Cardiac septum (tissue), 1 donor: ENCODE measurements at places on chromosomes 4 and X. TPM values are rescaled to one million over a fixed set of nuclear protein-coding genes. Genes with fewer than 3 reads are reported as not detected.

DNA sequence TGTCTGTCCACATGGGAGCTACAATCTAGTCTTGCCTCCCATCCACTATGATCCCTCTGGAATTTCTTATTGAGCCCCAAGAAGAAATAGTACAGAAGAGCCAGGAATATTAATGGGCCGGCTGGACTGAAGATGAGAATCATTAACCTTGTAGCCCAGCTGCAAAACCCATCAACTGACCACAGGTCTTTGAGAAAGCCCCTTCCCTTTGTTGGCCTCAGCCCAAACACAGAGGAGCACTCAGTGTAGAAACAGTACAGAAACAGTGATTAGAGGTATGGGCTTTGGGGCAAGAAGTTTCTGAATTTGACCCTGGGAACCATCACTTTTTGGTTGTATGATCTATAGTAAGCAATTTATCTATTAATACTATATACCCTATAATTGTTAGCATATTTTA is 76.8 kb upstream of the RAB40AL start:
- no peak for DNase-seq

- DNase-seq, result no peak
Measured at GRCh38 chr4:21376176-21376575, 572.4 kb downstream of the KCNIP4 start.

DNA sequence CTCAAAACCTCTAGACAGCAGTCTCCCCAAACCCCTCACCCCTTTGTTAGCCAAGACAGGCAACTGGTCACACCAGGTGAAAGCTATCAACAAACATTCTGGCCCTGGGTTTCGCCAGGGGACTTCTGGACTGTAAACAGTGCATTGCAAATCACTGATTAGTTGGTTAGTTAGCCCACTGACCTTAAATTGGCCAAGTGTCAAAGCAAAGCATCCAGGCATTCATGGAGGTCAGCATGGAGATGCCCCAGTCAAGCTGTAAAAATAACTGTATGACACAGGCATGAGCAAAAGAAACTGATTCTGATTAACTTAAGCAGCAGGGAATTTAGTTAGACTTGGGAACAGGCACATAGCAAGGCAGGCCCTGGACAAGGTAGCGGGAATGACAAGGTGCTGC is 156.0 kb upstream of the TTC29 start:
- DNase-seq, result no peak

DNA sequence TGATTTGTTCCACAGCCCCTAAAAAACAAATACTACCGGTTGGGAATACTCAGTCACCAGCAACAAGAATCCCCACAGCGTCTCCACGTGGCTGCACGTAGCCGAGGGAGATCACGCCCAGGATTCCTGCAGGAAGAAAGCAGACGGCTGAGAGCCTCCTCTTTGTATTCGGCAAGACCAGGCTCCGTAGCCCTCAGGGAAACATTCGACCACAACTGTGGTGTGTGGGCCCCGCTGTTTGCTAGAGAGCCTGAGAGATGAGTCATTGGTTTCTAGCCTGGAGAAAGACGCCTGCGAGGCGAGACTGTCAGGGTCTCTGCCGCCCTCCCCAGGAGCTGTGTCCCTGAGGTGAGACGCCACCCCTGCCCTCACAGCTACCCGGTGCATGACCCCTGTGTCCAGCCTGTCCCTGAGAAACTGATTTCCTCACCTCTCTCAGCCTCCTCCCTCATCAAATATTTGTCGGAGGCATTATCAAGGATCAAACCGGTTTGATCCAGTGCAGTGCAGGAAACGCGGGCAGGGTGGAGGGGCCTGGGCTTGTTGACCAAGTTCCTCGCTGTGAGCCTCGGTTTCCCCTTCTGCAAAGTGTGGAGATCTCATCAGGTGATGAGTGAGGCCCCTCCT is 4.7 kb upstream of the S100P start:
- no peak for DNase-seq

Gene CXCL13
- total RNA-seq, result not detected

Gene EREG
- 0.05 TPM for total RNA-seq

DNA sequence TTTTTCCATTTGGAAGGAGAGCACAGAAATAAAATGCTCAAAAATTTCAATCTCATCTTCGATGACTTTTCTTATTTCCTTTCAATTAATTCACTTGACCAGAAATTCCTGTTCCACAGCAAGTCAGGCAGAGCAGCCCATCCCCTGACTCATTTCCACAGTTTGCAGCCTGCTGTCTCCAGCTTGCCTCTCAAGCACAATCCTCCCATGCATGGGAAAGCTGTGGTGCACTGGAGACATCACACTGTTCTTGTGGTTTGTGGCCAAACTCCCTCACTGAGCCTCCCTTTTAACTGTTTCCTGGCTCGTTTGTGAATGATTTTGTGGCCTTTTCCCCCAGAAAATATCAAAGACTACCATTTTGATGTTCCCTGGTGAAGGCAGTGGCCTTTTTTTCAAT is 114.0 kb upstream of the ENPEP start:
- DNase-seq, result no peak

Gene VCX3A
- not detected for total RNA-seq

DNA sequence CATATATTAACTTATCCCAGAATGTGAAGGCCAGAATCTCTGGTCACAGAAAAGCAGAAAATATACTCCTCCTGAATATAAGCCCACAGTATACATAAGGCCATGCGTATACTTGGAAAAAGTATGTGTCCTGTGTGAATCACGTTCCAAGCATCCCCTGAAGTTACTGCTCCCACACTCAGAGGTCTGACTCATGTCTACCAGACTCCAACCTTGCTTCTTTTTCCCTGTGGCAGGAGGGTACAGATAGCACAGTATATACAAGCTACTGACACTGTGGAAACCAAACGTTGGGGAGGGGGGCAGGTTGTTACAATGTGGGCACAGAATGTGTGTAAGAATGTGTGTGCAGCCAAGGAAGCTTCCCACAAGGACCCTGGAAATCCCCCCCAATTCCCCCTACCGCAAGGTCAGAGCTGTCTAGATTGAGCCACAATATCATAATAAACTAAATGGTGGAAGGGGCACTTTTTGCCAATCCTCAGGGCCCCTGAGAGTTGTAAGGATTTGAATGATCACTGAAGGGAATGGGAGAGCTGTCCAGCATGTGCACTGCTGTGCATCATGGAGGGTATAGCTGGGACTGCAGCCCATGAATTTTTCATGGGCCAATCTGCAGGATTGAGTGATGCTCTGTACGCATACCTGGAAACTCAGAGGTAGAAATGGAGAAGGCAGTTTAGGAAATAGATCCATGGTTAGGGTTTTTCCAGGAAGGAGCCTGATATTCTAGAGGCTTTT is 7.4 kb upstream of the RELL1 start:
- no peak for DNase-seq

DNA sequence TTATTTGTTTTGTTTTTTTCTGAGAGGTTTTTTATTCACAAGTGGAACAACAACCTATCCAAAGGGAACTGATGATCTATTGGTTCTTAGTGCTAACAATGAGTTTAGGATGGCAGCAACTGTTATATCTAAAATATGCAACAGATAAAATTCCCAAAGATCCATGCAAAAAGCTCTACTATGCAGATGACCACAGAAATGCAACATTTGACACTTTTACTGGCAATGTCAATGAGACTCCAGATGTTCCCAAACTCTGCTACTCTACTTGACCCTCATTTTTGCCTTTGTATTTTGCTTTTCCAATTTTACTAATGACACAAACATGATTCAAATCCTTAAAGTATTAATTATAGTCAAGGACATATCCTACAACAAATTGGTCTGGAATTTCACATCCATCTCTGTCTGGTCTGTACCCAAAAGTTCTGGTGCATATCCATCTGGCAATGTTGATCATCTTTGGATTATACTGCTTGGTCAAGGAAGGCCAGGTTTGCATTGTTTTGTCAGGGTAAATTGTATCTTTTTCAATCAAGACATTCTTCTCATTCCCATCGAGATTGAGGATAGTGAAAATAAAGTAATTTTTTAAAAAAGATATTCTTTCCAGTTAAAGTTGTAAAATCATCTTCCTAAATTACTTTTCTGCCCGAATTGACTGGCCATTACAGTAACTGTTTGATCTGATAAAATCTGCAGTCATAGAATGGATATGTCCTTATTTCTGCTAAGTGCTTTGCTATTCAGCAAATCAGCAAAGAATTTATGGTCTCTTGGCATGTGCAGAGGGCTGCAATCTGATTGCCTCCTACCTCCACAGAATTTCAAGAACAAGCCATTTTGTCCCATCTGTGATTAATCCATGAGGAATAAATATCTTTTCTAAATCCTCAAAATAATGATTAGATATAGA is 73.6 kb downstream of the FGFBP1 start:
- DNase-seq, result no peak

DNA sequence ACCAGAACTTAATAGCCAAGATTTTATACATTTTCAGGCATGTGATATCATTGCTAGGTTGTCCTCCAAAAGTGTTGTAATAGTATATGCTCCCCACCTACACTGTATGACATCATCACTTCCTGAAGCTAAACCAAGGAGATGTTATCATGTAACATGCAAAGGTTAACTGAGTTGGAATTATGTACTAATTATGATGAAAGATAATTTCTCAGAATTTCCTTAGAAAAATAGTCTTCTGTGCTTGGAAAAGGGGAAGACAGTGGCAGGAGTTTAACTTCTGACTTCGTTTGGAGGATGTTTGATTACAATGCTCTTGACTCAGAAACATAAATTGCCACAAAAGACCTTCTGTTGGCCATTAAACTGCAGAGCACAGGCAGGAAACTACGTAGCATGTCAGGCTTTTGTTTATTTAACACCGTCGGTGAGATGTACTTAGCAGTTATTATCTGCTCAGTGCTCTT is 83.6 kb upstream of the GUCY1A1 start:
- DNase-seq, result no peak

DNA sequence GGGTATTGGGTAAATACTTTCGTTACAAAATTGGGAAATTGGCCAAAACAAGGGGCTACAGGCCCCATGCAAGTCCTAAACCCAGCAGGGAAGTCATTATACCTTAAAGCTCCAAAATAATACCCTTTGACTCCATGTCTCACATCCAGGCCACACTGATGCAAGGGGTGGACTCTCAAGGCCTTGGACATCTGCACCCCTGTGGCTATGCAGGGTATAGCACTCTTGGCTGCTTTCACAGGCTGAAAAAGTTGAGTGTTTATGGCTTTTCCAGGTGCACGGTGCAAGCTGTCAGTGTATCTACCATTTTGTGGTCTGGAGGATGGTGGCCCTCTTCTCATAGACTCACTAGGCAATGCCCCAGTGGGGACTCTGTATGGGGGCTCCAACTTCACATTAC is 326.5 kb downstream of the TEX13C start:
- DNase-seq, result no peak

Gene MUC7
- total RNA-seq, result not detected

- no peak for DNase-seq
Measured at GRCh38 chr4:106898621-106899230, 137.4 kb downstream of the DKK2 start.

- DNase-seq, result no peak
Measured at GRCh38 chr4:55610381-55610780, 18.3 kb upstream of the PDCL2 start.

DNA sequence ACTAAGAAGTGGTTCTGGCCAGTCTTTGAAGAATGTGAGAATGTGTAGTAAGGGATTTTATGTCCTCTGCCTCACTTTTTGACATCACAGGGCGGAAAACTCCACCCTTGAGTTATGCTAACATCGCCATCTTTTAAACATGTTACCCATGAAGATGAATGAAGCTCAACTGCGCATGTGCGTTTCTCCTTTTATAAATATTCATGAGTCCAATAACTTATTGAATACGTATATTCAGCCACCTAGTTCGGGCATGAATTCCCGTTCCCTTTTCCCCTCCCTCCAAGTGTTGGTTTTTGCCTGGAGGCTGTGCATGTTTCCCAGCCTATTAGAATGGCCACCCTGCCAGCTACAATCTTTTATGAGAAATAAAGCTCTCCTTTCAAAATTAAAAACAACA is 51.7 kb upstream of the STPG2 start:
- no peak for DNase-seq

Gene RHOXF2
- not detected for total RNA-seq

DNA sequence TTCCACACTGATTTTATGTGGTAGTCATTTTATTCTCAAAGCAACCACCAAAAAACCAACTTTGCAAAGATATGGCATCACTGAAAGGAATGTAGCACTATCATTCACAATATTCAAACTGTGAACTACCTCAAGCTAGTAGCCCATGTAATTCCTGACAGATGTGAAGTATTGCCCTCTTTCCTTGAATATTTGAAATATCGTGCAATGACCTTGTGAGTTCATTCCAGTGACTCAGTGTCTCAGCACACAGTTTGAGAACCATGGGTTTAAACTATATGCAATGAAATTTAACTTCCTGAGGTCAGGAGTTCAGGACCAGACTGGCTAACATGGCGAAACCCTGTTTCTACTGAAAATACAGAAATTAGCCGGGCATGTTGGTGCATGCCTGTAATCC is 20.9 kb upstream of the IQCM start:
- no peak for DNase-seq
